GM20000 (cell line): ENCODE measurements at places on chromosomes 3 and 15.

- no peak for DNase-seq
These were observed 5.4 kb downstream of the PFN2 start for GRCh38 chr3:149965278-149965677.

- DNase-seq, result no peak
These were observed 74.3 kb downstream of the TJP1 start for GRCh38 chr15:29747837-29748417.

DNA sequence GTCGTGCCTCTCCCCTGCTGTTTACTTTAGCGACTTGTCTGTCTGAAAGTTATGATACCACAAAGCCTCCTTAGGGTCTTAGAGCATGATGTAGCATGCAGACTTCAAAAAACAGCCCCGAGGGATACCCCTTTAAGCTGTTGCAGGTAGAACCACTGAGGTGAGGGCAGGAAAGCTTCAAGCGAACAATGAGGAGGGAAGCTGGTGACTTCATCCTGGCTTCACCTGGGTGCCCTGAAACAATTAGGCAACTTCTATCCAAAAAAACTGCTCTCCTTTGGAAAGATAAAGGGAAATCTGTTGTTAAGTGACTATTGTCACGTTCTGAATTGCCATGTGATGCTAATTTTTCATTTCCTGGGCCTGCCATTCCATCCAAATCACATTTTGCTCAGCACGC is 231.6 kb downstream of the SOX2 start:
- no peak for DNase-seq

GRCh38 chr3:56894881-56895431 is 93.2 kb upstream of the ARHGEF3 start:
- no peak for DNase-seq

GRCh38 chr3:120302361-120302760 is 17.3 kb upstream of the GPR156 start:
- DNase-seq, result no peak

DNA sequence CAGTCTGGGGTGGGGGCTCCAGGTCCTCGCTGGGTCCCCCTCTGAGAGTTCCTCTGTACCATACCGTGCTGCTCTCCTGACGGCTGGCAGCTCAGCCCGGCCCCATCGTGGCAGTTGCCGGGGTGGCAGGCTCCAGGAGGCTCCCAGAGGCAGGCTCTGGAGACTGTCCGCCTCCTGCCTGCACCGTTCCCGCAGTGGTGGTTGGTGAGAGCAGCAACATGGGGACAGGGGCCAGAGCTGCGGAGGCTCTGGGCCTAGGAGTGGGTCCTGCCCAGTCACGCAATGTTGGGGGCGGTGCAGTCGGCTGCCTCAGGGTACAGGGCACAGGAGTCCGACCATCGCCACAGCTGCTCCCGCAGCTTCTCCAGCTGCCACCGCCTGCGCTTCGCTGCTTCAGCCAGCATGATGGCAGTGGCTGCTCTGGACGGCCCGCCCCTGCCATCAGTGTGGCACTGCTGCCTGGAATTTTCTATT is 492.7 kb downstream of the AGBL1 start:
- DNase-seq, result no peak

GRCh38 chr3:127085576-127085975 is 102.7 kb downstream of the PLXNA1 start:
- no peak for DNase-seq

GRCh38 chr3:172713316-172713715 is 2.4 kb upstream of the NCEH1 start:
- DNase-seq, result no peak

DNA sequence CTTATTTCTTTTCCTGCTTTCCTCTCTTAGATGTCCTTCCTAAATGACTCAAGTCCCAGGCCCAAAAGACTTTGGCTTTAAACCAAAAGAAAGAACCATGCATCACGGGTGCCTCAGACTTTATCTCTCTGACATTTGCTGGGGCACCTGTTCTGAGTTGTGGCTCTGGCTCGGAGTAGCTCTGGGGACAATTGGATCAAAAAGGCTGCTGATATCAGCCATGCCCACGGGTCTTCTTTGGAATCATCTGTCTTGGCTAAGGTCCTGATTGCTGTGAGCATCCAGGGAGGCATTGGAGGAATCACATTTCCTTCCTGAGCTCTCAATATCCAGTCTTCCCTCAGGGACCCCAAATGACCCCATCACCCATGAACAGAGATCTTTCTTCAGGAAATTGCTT is 59.9 kb downstream of the CLSTN2 start:
- no peak for DNase-seq

- peak; percentile 61 for DNase-seq
These were observed 30.5 kb downstream of the RFTN1 start for GRCh38 chr3:16482770-16483531.

DNA sequence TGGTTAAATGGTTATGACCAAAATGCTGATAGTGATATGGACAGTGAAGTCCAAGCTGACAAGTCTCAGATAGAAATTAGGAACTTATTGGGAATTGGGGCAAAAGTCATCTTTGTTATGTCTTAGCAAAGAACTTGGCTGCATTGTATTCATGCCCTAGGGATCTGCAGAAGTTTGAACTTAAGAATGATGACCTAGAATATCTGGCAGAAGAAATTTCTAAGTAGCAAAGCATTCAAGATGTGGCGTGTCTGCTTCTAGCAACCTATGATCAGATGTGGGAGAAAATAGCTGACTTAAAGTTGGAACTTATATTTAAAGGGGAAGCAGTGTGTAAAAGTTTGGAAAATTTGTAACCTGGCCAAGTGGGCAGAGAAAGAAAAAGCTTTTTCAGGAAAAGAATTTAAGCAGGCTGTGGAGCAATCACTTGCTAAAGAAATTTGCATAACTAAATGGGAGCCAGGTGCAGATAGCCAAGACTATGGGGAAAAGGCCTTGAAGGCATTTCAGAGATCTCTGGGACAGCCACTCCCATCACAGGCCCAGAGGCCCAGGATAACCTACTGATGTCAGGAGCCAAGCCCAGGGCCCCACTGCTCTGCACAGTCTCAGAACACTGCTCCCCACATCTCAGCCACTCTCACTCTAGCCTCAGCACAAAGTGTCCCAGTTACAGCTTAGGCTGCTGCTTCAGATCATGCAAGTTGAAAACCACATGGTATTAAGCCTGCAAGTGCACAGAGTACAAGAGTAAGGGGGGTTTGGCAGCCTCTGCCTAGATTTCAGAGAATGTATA is 147.8 kb upstream of the TGFBR2 start:
- DNase-seq, result no peak

DNA sequence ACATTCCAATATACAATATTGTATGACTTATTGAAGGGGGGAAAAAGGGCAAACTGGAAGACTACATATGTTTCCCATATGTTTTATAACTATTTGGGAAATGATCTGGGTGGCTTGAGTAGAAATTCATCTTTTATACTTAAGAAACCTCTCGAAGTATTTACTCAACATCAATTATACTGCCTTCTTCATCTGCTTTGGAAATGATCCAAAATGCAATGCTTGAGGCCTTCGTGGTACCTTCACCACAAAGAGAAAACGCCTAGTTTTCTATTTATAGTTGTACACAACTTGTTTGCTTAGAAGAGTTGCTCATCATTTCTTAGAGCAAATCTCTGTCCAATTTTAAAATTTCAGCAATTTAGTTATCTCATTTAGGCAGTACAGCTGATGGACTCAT is 18.8 kb downstream of the ACKR4 start:
- no peak for DNase-seq

DNA sequence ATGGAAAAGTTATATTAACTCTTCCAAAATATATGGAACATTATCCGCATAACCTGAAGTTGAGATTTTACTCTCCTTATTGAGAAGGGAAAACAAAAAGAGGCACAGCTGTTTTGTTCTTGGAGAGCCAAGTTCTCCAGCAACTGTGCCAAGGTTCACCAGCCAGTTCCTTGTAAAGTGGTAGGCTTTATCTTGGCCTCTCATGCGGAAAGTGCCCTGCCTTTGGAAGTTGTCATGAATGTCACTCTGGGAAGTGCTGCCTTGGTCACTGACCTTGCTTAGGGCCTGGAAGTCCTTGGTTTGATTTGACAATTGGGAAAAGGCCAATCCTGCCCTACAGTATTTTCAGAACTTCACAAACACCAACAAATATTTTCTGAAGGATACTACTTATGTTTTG is 44.2 kb upstream of the THRB start:
- DNase-seq, result no peak

- no peak for DNase-seq
These were observed 515.9 kb downstream of the GBE1 start for GRCh38 chr3:81245501-81245900.

DNA sequence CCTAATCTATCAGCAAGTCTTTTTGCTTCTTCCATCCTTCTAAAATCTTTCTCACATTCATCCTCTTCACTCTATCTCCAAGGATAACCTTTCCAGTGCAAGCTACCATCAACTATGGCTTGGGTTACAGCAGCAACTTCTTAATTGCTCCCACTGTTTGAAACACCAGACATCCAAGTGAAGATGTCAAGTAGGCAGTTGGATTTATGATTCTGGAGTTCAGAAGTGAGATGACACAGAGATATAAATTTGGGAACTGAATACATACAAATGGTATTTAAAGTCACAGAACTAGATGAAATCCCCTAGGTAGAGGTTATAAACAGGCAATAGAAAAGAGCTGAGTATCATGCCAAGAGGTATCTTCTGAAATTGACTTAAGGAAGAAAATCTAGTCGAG is 3.7 kb downstream of the UBR1 start:
- no peak for DNase-seq

DNA sequence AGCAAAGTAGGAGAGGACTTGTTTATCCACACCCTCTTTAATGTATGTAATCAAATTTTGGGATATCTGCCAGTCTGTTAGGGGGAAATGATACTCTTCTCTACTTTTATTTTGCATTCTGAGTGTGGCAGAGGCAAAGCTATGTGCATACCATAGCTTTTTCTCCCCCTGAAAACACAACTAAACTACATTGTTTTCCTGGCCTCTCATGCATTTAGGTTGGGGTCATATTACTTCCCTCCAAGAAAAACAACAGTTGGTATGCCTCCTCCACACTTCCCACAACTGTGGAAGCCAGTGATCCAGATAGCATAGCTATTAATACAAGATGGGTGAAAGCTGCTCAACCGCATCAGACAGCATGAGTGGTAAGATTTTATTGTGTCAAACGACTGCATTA is 6.9 kb downstream of the RPL15 start:
- DNase-seq, result no peak

DNA sequence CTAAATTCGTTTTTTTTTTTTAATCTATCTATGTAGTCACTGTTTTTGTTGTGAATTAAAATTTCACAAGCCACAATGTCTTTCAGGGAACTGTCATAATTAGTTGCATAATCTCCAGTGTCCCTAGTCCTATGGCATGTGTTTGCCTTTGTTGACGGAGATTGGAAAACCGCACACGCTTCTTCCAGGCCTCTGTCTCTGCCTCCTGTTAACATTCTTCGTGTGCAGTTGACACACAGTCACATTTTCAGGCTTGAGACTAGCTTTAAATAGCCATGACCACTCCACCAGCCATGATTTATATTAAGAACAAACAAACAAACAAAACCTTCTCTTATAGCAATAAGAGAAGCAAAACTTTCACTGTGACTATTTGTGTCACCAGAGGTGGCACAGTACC is 139.8 kb downstream of the DUT start:
- DNase-seq, result no peak

GRCh38 chr3:113287111-113287802 is 75.9 kb downstream of the BOC start:
- no peak for DNase-seq

- DNase-seq, result peak; percentile 46
These were observed 19.9 kb upstream of the ABHD2 start for GRCh38 chr15:89068325-89068784.

DNA sequence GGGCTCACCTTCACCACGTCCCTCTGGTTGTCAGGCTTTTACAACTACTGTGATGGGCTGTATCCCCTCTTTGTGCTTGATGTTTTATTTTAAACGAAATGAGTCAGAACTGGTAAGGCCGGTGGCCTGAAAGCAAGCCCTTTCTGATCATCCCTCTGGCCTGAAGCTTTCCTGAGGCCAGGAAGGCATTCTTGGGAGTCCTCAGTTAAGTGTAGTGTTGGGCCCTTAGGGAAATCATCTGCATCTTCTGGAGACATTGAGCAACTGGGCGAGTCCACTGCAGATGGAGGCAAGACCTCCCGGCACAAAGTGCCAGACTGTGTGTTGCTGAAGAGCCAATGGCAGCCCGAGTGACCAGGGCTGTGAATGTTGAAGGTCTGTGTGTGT is 33.0 kb upstream of the AMOTL2 start:
- no peak for DNase-seq

GRCh38 chr15:85717212-85717611 is 77.5 kb downstream of the KLHL25 start:
- no peak for DNase-seq

DNA sequence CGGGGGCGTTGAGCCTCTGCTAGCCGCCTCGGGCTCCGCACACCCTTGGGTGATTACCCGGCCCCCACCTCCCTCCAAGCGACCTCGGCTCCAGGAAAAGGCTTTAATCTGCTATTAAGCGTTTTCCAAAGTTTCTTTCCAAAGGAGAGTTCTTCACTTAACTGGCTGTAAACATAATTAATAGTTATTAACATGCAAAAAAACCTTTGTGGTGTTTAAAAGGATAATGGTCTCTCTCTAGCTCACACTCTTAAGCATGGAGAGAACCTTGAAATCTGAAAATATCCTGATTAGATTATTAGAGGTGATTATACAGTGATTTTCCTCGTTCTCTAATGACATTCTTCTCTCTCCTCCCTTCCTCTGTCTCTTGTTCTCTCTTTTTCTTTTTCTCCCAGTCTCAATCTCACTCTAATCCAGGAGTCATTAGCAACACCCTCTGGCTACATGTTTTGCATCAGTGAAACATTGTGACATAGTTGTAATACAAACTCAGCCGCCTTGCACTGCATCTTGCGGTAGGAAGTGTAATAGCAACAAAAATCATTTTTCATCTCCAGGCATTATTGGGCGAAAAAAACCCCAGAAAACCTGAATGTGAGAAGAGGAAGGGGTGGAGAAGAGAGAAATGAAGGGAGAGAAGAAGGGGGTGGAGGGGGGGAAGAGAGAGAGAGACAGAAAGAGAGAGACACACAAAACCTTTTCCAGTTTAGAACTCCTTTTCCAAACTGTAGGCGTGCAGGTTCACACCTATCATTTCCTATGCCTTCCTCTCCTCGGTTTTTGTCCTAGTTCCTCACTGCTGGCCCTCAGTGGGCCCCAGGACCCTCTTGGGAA is 24.4 kb downstream of the NR2F2 start:
- DNase-seq, result no peak

DNA sequence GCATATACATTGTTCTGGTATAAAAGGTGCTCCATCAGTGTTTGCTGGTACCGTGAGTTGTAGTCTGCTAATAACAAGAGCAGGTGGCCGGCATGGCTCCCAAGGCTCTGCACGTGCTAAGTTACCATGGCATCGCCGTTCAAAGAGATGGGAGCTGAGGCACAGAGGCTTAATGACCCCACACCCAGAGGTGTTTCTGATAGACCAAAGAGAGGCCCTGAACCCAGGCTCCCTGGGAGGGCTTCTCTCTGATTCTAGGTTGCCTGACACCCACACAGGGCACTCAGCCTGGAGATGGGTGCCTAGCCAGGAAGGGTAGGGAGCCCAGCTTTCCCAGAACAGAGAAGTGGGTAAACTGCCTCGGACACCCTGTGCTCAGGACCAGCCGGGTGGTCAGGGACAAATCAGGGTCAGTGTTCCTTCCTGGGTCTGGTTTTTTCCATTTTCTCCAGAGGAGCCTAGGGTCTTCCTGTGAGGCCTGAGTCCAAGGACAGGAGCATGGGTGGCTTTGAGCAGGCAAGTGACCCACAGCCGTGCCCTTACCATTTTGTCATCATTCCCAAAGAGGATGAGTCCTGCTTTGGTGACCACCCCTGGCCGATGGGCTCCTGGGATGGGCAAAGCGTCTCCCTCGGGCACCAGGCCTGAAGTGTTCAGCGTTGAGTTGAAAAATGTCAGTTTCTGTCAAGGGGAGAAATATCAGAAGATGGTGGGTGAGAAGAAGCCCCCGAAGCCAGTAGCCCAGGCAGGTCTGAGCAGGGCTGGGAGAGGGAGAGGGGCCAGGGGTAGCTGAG is 27.3 kb downstream of the ALDH1L1 start:
- no peak for DNase-seq
